ENCODE measurements at places on chromosomes 7 and 10. TPM values are rescaled to one million over a fixed set of nuclear protein-coding genes. Genes with fewer than 3 reads are reported as not detected.

The STEAP1 gene
- 14.0 TPM for polyA plus RNA-seq

The SFRP5 gene
- polyA plus RNA-seq, result 0.11 TPM

The SPDYE8 gene
- 0.20 TPM for polyA plus RNA-seq

The PAX4 gene
- polyA plus RNA-seq, result not detected

The MAD1L1 gene
- 28.2 TPM for polyA plus RNA-seq

The MRLN gene
- not detected for polyA plus RNA-seq

The CDC14C gene
- polyA plus RNA-seq, result 0.11 TPM

The GPR141 gene
- polyA plus RNA-seq, result 0.43 TPM

DNA sequence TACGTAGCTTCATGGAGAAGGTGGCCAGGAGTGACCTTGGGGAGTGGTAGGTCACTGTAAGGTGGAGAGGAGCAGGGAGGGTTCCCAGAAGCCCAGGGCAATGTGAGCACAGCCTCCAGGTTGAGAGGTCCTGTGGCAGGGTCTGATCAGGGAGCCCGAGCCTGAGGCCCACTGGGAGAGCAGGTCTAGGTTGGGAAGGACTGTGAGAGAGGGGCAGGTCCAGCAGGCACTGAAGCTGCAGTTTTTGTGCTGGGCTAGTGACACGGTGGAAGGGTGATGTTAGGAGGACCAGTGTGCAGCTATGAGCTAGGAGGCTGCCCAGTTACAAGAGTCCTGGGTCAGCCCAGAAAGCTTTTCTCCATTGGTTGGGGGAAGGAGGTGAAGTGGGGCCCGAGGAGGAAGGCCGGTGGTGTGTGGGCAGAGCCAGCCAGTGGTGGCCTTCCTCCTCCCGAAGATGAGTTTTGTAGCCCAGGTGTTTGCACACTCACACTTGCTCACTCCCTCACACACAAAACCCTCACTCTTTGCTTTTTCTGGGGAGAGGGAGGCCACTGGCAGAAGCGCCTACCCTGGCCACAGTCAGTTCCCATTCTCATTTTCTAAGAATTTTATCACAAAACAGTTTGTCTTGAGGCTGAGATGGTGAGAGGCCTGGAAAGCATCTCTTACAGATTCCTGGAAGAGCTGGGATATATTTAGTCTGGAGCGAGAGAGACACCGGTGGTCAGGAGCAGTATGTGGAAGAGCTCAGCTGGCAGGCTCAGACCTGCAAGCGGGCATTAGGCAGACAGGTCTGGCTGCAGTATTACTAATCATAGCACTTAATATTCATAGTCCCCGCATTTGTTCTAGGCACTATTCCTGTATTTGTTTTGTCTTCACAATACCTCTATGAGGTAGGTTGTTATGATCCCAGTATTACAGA is 57.1 kb downstream of the ZNF467 start:
- DNase-seq, result no peak

DNA sequence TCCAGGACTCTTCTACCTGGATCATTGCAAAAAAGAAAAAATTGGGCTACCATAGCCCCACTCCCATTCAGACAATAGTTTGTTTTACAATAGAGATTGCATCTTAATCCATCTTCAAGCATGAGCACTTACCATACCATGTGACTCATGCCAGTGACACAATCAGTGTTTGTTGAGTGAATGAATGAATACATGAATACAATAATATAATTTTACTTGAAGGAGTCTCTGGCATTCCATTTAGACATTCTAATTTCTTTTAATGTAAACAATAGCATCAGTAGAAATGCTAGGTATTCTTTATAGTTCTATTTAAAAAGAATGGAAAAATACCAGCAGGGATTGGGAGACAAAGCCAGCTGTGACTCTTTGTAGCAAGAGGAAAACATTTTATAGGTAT is 141.6 kb upstream of the AKR1E2 start:
- DNase-seq, result no peak

DNA sequence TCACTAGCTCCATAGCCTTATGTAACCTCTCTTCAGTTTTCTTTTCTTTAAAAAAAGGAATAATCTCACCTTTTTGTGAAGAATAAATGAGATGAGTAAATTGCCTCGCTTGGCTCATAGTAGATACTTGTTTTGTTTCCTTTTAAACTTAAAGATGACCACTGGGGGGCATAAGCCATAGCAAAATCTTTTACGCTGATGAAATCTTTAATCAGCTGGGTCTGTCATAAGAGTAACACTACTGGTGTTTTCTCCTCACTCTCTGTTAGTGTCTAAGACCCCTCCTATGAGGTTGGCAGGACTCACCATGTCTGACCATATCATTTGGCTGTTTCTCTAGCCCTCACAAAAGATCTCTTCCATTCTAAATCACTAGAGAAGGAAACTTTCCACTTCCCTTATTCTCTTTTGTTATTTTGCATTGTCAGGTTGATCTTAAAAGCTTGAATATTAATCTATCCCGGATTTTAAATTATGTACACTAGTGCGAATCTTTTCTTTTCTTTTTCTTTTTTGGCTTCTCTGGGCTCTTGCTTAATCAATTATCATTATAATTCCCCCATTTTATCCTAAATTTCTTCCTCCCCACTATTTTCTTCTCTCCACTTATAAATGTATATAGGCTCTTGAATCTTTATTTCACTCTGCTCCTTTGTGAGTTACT is 12.5 kb downstream of the STAG3 start:
- no peak for DNase-seq

GRCh38 chr7:73903321-73904218 is 42.6 kb downstream of the TMEM270 start:
- no peak for DNase-seq

DNA sequence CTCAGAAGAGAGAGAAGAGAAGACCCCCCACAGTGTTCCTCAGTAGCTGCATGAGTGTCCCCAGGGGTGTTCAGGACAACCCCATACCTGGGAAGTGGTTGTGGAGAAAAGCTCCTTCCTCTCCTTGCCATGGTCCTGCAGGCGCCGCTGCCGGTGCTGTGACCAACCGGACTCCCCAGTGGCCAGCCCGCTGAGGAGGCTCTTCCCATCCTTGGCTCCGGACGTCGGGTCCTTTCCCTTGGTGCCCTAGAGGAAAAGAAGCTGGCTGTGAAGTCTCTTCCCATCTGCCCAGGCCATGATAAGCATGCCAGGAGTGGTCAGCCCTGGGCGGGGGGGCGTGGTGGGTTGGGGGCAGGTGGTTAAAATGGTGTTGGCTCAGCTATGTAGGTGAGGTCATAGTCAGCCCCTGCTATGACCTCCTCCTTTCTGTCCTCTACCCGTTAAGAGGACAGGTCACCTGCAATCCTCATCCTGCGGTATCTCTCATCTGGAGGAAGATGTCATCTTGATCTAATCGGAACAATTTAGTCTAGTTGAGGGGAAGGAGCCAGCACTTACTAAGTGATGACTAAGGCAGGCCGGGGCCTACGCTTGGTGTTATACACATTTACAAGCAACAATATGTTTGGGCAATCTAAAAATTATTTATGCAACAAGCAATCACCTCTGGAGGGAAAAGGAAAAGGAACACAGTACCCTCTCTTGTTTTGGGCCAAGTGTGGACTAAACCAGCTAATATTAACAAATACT is 13.2 kb downstream of the WDR91 start:
- DNase-seq, result no peak

GRCh38 chr7:37376386-37376785 is 72.3 kb downstream of the ELMO1 start:
- no peak for DNase-seq

- no peak for DNase-seq
Observed at GRCh38 chr10:13859979-13860654, 273.4 kb downstream of the PRPF18 start.

DNA sequence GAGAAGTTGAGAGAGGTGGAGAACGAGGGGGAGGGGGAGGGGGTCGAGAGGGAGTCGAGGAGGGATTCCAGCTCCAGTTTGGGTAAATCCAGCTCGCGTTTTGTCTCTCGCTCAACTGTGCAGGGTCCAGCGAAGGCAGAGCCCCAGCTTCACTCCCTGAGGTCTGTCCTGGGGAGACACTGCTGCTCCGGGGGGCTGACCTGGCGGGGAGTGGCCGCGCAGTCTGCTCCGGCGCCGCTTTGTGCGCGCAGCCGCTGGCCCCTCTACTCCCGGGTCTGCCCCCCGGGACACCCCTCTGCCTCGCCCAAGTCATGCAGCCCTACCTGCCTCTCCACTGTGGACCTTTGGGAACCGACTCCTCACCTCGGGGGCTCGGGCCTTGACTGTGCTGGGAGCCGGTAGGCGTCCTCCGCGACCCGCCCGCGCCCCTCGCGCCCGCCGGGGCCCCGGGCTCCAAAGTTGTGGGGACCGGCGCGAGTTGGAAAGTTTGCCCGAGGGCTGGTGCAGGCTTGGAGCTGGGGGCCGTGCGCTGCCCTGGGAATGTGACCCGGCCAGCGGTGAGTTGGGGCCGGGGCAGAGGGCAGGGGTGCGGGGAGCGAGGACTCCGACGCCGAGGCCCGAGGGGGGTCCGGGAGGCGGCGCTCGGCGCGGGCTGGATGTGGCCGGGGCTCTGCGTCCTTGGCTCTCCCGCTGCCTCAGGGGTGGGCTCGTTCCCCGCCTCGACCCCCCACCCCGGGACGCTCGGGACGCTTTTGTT is at the start of gene TET1:
TSS of gene TET1 (plus strand) at position 152 of the 757 bp plus-strand sequence. CDS start 12,002 bp downstream, outside the sequence.
- DNase-seq, result no peak

DNA sequence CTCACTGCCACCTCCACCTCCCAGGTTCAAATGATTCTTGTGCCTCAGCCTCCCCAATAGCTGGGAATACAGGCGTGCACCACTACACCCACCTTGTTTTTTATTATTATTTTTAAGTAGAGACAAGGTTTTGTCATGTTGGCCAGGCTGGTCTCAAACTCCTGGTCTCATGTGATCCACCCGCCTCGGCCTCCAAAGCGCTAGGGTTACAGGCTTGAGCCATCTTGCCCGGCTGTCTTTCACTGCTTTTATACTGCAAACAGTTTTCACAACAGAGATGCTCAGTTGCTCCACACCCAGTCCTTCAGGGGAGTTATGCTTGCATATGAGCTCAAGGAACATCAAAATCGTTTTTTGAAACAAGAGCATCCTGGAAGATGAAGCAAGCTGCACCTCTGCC is 1.3 kb upstream of the PRR15 start:
- DNase-seq, result no peak

DNA sequence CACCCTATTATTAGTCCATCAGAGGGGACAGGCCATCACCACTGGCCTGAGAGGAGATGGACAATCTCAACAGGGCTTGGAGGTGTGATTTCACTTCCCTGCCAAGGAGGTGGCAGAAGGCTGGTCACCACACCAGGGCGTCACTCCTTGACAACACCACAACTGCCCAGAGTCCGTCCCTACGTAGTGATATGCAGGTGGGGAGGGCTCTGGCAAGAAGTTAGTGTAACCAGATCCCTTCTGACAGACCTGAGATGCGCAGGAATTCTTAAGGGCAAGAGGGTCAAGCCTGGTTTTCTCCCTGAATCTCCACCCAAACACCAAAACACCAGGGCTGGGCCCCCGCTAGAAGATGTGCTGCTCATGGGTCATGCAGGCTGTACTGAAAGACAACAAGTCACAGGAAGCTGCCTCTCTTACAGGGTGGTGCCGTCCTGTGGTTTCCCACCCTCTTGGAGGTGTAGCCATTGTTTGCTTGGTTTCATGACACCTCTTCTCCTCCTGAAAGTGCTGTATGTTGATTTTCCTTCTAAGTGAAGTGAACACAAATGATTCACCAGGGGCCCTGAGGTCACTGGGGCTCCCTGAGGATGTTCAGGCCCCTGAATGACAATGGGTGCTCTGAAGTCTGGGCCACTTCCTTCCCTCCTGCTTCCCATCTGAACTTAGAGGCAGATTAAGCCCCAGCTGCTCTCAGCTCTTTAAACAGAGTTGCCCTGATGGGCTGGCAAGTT is 27.1 kb downstream of the ATXN7L1 start:
- no peak for DNase-seq

DNA sequence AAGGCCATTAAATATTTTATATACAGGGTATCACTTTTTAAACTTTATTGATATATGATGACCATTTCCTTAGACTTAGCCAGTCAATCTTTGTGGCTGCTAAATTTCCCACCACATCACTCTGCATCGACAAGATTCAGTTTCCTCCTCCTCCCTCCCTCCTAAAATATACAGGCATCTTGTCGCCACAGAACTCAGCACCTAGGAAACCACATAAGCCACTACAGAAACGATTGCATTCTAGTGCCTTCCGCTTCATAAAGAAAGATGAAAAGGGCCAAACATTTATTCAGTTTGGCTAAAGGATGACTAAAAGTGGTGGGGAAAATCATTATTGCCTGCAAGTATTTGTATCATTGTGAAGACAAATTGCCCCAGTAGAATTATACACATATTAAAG is 30.7 kb downstream of the ERCC6 start:
- no peak for DNase-seq

DNA sequence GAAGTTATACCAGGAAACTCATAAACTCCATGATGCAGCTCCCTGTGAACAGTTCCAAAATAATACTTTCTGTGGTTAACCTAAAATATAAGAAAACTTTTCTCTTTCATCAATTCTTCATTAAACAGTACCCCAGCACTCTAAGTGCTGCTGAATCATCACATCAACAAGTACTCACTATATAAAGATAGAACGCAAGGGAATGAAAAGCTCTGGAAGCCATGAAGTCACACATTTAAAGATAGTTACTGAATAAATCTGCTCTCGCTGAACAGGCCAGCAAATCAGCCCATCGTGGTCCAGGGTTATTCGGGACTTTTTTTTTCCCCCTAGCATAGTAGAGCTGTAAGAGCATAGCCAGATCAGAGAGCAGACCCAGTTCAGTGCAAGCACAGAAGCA is 254.3 kb downstream of the IPMK start:
- no peak for DNase-seq
